ENCODE measurements at places on chromosomes 2 and 18. TPM values are rescaled to one million over a fixed set of nuclear protein-coding genes. Genes with fewer than 3 reads are reported as not detected.

Gene PDE1A
- not detected for total RNA-seq

Gene TMEM37
- total RNA-seq, result not detected

DNA sequence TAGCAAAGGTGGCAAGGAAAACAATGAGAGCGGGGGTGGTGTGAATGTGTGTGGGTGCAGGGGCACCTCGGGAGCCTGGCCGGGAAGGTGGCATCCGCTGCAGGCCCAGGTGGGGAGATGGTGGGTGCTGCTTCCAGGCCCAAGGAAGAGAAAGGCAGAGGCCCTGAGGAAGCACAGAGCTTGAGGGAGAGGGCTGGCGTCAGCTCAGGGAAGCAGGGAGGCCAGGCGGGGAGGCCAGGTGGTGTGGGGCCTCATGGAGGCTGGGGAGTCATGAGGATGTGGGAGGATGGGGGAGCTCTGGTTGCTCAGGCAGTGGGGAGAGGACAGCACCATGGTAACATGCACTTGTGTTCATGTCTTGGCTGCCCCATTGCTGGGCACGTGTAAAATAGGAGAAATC is 43.3 kb downstream of the AGAP1 start:
- DNase-seq, result no peak

- DNase-seq, result no peak
These were observed 14.0 kb downstream of the TNS1 start for GRCh38 chr2:217988840-217989204.

GRCh38 chr2:112542984-112543661 is 858 bp downstream of the POLR1B start:
- DNase-seq, result no peak

DNA sequence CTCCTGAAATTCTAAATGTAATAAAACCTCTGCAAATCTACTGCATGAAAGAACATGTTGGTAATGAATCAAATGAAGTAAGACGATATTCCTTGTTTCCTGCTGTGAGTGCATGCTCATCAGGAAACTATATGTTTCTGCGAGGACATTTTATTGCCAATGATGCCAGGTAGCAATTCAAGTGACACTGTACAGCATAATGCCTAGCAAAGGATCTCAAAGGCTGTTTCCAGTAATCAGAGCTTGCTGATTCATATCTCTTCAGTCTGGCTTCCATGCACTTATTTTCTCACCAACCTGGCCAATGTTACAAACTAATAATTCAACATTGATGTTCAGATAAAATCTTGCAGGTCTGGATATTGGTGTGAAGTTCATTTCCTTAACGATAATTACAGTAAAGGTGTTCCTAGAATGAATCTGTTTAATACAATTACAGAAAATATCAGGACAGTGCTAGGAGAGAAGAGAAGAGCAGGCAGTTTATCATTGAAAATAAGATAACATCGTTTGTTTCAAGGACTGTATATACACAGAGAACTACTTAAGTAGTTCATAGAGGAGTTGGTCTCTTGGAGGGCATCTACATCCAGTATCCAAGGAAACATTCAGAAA is 568.5 kb upstream of the SOX11 start:
- no peak for DNase-seq

- no peak for DNase-seq
These were observed 26.5 kb downstream of the LRRC30 start for GRCh38 chr18:7257426-7257740.

GRCh38 chr18:23244401-23244800 is 109.1 kb downstream of the CABLES1 start:
- DNase-seq, result no peak

DNA sequence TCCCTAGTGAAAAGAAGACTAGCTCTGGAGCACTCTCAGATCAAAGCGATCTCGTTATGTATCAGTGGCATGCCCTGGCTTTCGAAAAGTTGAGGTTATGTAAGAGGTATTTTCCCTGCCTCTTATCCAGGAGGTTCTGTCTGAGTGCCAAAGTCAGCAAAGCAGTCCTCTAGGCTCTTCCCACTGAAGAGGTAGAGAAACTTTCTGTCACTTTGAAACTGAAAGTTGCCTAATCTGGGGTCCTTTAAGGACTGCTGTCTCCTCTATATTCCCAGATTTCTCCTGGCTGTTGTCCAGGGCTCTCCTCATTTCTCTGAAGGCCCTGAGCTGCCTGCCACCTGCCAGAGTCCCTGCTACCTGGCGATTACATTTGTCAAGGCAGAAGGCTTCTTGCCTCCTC is 96.3 kb downstream of the B3GNT2 start:
- DNase-seq, result no peak

DNA sequence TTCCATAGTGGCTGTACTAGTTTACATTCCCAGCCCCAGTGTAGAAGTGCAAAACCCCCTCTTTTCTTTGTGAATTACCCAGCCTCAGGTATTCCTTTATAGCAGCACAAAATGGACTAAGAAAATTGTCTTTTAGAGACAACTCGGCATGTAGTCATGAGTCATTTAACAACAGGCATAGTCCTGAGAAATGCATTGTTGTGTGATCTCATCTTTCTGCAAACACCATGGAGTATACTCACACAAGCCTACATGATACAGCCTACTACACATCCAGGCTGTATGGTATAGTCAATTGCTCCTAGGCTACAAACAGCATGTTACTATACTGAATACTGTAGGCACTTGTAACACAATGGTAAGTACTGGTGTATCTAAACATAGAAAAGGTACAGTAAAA is 44.4 kb upstream of the MBP start:
- DNase-seq, result no peak

- DNase-seq, result no peak
These were observed 119.7 kb downstream of the ACKR3 start for GRCh38 chr2:236689393-236689700.

- no peak for DNase-seq
These were observed 946.3 kb upstream of the LRATD1 start for GRCh38 chr2:13686262-13686661.
